ENCODE measurements at places on chromosomes 11 and 22.

DNA sequence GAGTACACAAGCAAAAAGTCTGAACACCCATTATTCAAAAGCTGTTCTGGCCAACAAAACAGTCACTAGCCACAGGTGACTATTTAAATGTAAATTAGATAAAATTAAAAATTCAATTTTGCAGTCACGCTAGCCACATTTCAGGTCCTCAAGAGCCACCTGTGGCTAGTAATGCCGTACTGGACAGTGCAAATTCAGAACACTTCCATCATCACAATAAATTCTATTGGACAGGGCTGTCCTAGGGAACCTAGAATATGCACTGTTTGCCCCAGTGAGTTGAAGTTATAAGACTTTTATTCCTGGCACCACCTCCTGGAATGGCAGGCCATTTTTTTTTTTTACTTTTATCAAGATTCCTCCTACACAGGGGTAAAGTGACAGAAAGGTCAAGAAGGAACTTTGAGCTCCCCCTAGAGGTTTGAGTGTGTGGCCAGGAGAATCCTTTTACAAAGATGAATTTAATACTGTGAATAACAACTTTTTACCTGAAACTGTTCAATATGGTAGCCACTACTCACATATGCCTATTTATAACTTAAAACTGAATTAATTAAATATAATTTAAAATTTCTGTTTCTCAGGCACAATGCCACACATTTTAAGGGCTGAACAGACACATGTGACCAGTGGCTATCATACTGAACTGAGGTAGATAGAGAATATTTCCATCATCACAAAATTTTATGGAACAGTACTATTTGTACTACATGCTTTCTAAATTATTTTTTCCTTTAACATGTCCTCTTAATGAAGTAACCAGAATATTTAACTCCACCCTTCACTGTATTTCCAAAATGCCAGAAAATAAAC, 6.5 kb downstream of the MSANTD2 start:
- DNase-seq, result peak; percentile 17

DNA sequence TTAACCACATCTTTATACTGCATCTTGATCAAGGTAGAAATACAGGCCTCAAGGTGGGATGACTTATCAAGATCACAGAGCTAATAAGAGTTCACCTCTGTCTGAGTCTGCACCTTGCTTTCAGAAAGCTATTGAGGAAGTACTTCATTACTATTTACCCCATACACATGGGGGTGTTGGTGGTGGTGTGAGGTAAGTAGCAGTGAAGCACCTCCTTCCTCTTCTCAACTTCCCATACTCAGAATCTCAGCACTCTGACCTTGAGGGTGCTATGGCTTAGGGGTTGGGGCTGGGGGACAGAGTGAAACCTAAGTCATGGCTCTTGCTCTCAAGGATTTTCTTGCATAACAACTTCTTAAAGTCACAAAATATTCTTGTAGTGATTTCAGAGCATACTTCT, 56.9 kb downstream of the ME3 start:
- no peak for DNase-seq

DNA sequence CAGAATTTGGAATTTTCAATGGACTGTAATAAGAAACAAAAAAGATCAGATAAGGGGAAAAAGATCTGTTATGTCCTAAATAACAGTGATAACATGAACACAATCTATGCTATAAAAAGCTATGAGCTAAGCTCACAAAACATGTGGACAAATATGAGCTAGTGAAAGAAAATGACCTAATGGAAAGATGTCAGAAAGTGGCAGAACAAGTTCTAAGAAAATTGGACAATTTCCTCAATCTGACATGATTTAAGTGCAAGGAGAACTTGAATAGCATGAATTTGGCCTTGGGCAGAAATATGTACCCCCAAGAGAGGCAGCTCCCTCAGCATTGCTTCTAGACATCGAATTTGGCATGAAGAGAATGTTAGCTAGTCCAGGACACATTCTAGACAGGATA, 212.0 kb upstream of the PGR start:
- DNase-seq, result no peak

GRCh38 chr22:39115570-39115969, 18.5 kb downstream of the APOBEC3H start:
- no peak for DNase-seq

- DNase-seq, result no peak
These were observed 41.8 kb downstream of the CCDC81 start for GRCh38 chr11:86416494-86416893.

DNA sequence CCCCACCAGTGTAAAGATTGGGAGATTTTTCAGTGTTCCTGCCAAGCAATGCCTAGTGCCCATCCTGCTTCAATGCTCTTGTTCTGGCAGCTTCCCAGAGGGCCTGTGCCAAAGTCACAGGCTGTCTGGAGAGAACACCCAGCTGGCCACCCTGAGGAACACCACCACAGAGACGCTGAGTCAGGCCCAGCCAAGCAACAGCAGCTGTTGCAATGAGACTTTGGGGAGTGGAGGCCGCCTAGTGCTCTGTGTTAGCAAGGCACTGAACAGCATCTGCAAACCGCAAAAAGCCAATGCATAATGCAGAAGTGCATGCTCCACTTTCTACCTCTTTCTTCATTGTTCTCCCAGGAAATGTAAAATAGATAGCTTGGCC, 168.1 kb downstream of the NXPE2 start:
- DNase-seq, result no peak

GRCh38 chr11:91158891-91159537, 936.2 kb upstream of the CHORDC1 start:
- no peak for DNase-seq

DNA sequence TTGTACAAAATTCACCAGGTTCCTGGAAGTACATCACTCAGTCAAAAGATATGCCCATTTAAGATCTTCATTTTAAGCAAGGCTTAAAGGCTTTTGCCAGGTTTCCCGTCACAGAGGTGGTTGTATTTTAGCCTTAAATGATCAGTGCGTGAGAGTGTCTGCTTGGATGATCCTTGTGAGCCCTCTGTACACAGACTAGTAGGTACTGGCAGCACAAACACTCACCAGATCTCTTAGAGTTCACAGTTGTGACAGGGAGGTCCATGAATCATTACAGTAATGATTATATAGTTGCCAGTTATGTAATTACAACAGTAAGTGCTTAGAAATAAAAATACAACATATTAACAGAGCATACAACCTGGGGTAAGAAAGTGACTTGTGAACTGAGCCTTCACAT, 84.2 kb upstream of the SLC25A18 start:
- DNase-seq, result no peak

Data from NCI-H748 treated with DMSO at 0.1 percent for 48 hours (cell line).